GM13977 (cell line): ENCODE measurements at places on chromosomes 7 and 10.
A peak's percentile ranks its signal among the peaks of the same experiment; 100 is the strongest.

GRCh38 chr10:24579906-24580305 is 143.8 kb downstream of the ARHGAP21 start:
- DNase-seq, result no peak

GRCh38 chr10:118983263-118983662 is 46.3 kb upstream of the NANOS1 start:
- no peak for DNase-seq

- no peak for DNase-seq
Measured at GRCh38 chr10:74453169-74453568, 302.1 kb downstream of the ADK start.

DNA sequence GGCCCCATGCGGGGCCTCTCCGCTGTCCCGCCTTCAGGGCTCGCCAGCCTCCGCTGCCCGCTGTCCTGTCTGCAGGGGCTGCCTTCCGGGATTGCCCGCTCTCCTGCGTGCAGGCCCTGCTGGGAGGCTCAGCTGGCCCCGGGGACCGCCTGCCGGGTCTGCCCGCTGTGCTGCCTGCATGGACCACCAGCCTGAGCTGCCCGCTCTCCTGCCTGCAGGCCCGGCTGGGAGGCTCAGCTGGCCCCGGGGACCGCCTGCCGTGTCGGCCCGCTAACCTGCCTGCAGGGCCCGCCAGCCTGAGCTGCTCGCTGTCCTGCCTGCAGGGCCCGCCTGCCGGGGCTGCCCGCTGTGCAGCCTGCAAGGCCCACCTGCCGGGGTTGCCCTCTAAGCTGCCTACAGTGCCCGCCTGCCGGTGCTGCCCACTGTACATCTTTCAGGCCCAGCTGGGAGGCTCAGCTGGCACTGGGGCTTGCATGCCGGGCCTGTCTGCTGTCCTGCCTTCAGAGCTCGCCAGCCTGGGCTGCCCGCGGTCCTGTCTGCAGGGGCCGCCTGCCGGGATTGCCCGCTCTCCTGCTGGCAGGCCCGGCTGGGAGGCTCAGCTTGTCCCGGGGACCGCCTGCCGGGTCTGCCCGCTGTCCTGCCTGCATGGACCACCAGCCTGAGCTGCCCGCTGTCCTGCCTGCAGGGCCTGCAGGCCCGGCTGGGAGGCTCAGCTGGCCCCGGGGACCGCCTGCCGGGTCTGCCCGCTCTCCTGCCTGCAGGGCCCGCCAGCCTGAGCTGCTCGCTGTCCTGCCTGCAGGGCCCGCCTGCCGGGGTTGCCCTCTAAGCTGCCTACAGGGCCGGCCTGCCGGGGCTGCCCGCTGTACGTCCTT is 165.1 kb downstream of the GLRX3 start:
- DNase-seq, result no peak

DNA sequence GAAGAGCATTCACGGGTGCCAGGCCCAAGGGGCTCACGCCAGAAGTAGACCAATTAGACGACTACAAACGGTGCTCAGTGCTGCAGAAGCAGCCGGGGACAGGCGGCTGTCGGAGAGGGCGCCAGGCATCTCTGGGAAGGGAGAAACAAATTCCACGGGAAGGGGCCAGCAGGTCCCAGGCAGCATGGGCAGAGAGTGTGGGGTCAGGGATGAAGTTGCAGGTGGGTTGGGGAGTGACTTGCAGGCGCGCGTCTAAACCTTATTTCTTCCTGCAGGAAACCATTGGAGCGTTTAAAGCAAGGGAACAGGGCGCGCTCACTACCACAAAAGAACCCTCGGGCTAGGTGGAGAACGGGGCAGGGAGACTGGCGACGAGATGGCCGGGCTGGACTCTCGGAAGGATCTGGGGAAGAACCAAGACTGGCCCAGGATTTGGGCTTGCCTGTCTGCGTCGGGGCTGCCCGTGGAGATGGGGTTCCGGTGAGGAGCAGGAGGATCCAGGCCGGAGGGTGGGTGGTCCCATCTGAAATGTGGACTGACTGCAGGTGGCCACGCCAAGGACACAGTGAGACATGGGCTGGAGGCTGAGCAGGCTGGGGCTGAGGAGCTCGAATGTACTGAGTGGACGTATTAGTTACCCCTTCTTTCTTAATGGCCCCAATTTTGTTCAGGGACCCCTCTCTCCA is 116.3 kb upstream of the DIP2C start:
- no peak for DNase-seq

GRCh38 chr7:36204929-36205635 is 52.0 kb downstream of the EEPD1 start:
- no peak for DNase-seq

GRCh38 chr10:34334908-34335307 is 480.2 kb downstream of the PARD3 start:
- DNase-seq, result no peak

DNA sequence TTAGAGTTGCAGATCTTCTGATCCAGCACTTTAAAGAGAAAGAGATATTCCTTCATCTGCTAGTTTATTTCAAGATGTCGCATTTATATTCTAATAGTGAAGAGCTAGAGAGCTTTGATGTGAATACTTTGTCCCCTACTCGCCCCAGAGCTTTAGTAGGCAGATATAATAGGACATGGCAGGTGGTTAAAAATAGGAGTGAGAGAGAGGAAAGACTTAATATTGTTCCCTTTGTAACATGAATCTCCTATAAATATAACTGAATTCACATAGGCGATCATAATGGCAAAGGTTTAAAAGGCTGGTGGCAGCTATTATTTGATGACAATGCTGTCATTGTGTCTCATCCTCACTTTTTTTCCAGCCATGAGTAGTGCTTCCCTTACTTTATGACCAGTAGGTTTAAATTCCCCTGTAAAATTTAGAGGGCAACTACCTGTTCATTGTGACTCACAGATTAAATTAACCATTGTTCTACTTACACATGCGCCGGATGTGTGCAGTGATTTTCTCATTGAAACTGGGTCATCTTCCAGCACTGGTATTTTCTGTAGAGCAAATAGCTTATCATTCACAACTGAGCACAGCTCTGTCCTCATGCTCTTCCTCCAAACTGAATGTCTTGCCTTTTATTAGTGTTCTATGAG is 906.7 kb upstream of the CELF2 start:
- no peak for DNase-seq

GRCh38 chr7:121451367-121452094 is 55.4 kb upstream of the FAM3C start:
- no peak for DNase-seq

DNA sequence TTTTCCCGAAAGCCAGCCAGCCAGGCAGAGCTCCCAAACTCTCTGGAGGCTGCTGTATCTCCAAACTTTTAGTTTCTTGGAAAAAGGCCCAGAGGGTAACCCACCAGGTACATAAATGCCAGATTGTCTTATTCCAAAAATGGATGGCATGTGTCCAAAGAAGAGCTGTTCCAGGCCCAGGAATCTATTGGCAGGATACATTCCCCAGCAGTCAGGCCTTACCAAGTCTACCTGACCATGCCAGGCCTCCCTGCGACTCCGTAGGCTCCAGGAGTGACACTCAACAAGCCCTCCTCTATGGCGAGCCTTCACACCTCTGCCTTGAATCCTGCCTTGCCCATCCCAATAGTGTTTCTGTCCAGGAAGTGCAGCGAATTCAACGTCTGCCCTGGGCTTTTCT is 95.6 kb downstream of the GRB10 start:
- no peak for DNase-seq

DNA sequence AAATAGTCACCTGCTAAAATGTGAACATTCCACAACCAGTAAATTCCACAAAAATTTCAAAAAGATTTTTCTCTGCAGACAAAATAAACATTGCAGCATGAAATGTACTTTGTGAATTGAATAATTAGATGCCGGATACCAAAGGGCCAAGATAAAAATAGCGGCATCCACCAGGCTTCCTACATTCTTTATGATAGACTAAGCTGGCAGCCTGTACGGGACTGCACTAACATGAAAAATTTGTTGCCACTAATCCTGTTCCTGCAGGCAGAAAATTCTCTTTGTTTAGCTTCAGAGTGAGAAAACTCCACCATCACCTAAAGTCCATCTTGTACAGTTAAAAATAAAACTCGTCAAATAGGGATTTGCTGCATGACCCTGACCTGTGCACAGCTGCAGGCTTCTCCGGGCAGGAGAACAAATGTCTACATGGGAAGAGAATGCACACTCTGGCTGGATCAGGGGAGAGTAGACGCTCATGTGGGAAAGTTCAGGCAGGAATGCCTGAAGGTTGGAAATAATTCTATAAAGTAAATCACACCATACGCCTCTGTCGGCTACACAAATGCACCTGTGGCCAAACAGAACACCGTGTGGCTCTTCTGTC is 15.6 kb upstream of the ADO start:
- DNase-seq, result no peak

DNA sequence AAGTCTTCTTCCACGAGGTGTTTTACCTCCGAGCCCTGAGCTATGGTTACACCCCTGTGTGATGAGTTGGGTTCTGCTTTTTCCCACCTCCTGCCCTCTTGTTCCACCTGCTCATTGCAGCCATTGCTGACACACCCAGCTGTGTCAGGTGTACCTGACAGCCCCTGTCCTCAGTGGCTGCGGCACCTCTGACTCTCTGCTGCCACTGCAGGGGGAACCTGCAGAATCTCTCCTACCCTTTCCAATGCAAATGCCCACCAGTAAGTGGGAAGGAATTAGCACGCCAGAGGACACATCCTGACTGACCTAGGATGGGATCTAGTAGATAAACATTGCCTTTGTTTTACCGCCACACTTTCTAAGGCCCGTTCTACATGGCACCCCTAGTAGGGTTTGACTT is 600.9 kb upstream of the MKI67 start:
- DNase-seq, result no peak

DNA sequence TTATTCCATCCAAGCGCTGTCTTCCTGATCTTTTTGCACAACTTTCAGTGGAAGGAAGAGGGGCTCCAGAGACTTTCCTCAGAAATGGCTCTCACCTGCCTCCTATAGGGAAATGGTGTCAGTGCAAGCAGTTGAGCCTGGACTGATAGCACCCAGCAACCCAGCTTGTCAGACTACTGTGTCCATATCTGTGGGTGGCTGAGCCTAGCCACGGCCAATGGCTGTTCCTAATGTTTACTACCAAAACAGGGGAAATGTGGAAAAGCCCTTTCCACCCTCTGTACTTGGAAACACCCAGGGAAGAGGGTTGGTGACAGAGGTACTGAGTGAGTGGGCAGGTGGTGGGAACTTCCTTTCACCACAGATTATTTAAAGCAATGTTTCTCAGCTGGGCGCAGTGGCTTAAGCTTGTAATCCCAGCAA is 4.3 kb upstream of the YKT6 start:
- peak; percentile 70 for DNase-seq

GRCh38 chr10:78784546-78784945 is 284.2 kb upstream of the ZMIZ1 start:
- no peak for DNase-seq

DNA sequence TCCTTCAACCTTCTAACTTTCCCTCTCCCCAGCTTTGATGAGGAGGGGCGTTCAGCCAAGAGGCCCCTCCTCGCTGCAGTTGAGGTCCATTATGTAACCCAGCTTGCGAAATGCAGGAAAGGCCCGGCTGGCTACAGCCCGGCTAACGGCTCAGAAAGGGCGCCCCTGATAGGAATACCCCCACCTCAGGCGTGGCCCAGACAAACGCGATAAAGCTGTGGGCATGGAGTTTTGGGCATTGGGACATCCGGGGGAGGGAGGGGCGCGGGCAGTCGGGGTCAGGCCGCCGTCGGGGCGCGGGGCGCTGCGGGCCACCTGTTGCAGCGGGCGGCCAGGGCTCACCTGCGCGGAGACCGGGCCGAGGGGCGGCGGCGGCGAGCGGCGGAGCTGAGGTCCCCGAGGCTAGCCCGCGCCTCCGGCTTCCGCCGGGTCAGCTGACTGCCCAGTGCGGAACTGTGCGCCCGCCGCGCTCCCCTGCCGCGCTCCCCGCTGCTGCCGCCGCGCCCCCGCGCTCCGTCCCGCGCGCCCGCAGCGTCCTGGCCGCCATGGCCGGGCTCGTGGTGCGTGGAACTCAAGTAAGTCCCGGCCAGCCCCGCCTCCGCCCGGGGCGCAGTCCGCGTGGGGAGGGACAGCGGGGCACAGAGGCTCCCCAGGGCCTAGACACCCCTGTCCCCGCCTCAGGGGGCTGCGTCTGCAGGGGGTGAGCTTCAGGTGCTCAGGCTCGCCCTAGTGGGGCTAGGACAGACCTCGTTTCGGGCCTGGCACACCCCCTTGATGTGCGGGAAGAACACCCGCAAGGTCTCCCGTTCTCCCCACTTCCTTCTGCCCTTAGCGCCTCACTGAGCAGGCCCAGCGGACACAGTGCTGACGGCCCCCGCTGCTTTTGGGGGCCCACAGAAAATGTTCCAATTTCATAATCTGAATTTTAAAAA is at the start of gene LRMDA:
Gene LRMDA, plus strand, starts transcription at position 445 of the 932 bp plus-strand sequence.
- peak; percentile 58 for DNase-seq

GRCh38 chr7:2162959-2163358 is 69.8 kb downstream of the MAD1L1 start:
- DNase-seq, result no peak

GRCh38 chr7:148701414-148701813 is 2.7 kb downstream of the CUL1 start:
- no peak for DNase-seq

DNA sequence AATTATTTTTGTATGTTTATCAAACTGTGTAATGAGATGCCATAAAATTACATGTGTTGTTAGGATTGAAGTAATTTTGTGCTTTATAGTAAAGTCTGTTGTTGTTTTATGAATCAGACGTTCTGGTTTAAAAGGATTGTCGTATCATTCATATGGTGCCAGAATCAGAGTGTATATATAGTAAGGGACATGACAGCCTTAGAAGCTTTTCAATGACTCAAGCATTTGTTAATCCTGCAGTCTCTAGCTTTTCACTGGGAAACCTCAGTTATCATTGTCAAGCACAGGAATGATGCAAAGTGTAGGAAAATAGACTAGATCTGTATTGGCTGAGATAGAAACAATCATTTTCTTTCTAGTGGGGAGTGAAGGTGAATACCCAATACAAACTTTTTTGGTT is 57.5 kb downstream of the TRRAP start:
- no peak for DNase-seq

- DNase-seq, result no peak
Measured at GRCh38 chr10:36606234-36606839, 519.1 kb upstream of the ANKRD30A start.

DNA sequence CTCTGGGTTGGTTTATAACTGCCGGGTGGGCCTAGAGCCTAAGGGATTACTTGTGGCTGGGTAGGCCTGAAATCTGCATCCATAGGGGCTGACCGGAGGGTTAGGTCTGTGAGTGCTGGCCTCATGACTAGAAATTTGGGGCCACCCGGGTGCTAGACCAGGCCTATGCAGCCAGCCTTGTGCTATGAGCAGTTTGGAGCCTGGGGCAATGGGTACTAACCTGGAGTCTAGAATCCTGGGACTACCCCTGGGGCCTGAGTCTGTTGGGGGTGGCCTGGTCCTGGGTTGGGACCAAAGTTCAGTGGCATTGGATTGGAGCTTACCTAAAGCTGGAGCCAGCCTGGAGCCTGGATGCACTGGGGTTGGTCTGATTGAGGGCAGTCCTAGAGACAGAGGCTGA is 995.2 kb downstream of the ANKRD7 start:
- no peak for DNase-seq

GRCh38 chr10:1187855-1188557 is 131.8 kb downstream of the WDR37 start:
- DNase-seq, result no peak

- no peak for DNase-seq
Measured at GRCh38 chr10:3898821-3899220, 113.8 kb upstream of the KLF6 start.

- no peak for DNase-seq
Measured at GRCh38 chr7:1348096-1348822, 111.0 kb downstream of the MICALL2 start.

GRCh38 chr10:4766454-4766853 is 59.6 kb upstream of the AKR1E2 start:
- no peak for DNase-seq
